ENCODE measurements at places on chromosomes 2 and 18.

- no peak for DNase-seq
Observed at GRCh38 chr2:99776206-99776905, 286.5 kb upstream of the REV1 start.

GRCh38 chr18:57915248-57915647 lies 112.1 kb upstream of the ATP8B1 start:
- DNase-seq = no peak

GRCh38 chr2:25302758-25303375 lies 38.9 kb downstream of the DNMT3A start:
- no peak for DNase-seq

- DNase-seq = no peak
Observed at GRCh38 chr18:73959352-73959751, 188.3 kb downstream of the FBXO15 start.

DNA sequence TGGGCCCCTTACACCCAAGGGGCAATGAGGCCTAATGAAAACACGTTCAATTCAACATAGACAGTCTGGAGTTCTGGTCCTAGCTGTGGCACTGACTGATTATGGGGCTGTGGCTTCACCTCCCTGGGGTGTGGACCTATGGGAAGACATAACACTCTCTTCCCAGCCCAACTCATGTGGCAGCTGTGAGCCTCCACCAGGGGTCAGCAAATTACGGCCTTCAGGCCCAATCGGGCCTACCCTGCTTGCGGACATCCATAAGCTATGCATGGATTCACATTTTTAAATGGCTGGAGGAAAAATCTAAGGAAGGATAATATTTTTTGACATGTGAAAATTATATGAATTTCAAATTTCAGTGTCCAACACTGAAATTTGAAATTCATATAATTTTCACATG lies 101.3 kb downstream of the LOXHD1 start:
- no peak for DNase-seq

- DNase-seq = no peak
Observed at GRCh38 chr18:31512203-31512764, 14.3 kb downstream of the DSG2 start.

DNA sequence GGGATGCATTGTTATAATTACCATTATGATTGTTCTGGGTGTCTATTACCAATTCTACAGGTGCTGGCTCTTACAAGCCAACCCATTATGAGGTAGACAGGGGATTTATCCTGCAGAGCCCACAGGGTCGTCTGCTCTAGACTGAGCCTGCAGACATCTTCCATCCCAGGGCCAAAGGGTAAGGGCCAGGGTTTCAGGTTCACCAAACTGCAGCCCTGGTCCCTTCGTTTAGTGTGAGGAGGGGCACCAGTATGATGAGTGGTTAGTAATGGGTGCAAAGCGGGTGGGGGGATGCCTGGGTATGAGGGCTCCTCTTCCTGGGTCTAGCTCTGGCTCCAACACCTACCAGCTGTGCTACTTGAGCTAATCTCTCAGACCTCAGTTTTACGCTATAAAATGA lies 1.2 kb upstream of the ARID5A start:
- no peak for DNase-seq

- no peak for DNase-seq
Observed at GRCh38 chr18:2662990-2663389, 7.5 kb downstream of the SMCHD1 start.

DNA sequence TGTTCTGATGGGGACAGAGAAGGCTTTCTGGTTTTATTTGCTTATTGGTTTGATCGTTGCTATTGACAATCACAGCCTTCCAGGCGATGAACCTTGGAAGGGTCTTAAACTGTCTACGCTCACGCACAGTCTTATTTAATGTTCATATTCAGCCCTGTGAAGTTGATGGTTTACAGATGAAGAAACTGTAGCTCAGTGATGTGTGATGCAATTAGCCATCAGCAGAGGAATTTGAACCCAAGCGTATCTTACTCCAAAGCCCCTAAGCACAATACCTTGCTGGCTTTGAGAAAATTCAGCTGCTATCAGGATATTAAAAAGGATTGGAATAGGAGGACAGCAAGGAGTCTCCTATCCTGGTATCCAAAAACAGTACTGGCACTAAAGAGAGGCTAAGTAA lies 98.3 kb upstream of the STPG4 start:
- no peak for DNase-seq

Measured in SW 1271 (cell line).